ENCODE measurements at places on chromosomes 11 and 22. TPM values are rescaled to one million over a fixed set of nuclear protein-coding genes. Genes with fewer than 3 reads are reported as not detected.
A peak's percentile ranks its signal among the peaks of the same experiment; 100 is the strongest.

The C11orf42 gene
- polyA plus RNA-seq: not detected

The SUSD2 gene
- polyA plus RNA-seq: 1.1 TPM

The RBMXL2 gene
- not detected for polyA plus RNA-seq

The CXCR5 gene
- not detected for polyA plus RNA-seq

The IGLL1 gene
- polyA plus RNA-seq: not detected

The MMP3 gene
- polyA plus RNA-seq: 1.2 TPM

The ST14 gene
- not detected for polyA plus RNA-seq

- no peak for DNase-seq
Observed at GRCh38 chr11:134283461-134284230, 7.5 kb downstream of the GLB1L3 start.

GRCh38 chr11:47373876-47374719, 4.2 kb downstream of the SPI1 start:
- peak; percentile 26 for DNase-seq

DNA sequence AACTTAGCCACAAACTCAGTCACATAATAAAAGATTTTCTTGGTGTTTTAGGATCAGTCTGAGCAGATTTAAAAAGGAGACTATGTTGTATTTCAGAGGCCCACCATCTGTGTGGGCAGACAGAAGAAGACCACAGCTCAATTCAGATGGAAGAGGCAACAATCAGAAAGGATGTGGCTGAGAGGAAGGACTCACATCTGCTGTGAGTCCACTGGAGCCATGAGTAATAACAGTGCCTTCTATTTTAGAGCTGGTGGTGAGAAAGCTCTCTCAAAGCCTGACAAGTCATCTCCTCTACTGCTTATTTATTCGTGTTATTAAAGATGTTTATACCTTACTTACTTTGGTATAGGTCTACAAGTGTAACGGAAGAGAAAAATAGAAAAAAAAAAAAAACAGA, 357.2 kb downstream of the OPCML start:
- DNase-seq: no peak

GRCh38 chr22:16922076-16922475, 85.9 kb downstream of the GAB4 start:
- DNase-seq: no peak

DNA sequence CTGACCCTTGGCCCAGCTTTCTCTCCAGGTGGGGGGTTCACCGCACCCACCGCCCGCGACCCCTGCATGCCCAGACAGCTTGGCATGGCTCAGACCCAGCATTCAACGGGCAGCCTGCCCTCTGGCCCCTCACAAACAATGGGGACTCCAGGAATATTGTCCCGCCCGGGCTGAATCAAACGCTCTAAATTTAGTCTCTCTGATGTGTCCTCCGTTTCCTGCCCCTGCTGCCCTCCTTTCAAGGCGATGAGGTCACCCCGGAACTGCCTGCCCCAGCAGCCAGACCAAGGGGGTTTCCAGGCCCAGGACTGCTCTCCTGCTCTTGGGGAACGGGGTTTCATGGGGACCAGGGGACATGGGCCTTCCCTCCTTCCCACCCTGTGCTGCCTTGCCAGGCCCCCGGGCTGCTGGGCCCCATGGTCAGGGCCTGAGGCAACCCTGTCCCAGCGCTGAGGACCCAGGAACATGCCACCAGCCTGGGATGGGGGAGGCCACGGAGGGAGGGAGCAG, 10.1 kb upstream of the PDGFB start:
- no peak for DNase-seq

DNA sequence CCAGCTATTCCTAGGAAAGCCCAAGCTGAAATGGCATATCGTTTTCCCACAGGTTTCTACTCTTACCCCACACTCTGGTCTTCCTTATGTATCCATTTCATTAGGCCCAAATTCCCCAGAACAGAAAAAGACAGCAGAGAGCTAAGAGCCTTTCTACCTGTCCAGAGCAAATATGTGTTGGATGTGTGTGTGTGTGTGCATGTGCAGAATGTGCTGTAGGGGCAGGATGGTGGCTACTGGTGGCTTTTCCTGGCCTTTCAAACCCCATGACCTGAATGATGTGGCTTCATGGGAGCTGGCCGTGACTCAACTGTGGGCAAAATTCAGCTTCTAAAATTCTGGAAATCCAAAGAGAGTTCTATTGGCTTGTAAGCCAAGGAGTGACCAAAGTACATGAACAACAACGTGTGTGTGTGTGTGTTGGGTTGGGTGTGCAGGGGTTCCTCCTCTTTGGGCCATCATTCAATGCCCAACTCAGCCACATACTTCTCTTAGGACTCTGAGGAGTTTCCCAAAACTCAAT, 421.4 kb upstream of the CADM1 start:
- no peak for DNase-seq

GRCh38 chr22:47422736-47423135, 660.3 kb downstream of the TBC1D22A start:
- DNase-seq: no peak

DNA sequence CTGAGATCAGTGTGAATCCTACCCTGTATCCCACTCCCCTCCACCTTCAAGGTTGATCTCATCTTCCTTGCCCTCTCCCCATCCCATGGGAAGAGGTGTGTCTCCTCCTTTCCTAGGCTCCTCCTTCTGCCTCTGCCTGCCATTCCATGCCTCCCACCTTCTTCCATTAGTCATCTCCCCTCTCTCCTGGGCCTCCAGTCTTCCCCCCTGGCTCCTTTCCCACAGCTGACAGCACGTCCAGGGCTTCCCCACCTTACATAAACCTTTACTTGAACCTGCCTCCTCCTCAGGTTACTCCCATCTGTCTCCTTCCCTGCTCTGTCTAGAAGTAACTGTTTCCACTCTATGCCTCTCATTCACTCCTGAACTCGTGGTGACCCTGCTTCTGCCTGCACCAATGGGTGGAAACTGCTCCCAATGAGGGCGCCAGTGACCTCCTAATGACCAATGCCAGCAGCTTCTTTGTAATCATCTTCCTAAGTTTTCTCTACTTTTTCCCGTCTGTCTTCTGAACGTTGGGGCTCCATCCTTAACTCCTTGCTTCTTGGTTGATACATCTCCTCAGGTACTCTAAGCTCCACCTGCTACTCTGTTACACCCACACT, 266.9 kb upstream of the NARS2 start:
- no peak for DNase-seq

DNA sequence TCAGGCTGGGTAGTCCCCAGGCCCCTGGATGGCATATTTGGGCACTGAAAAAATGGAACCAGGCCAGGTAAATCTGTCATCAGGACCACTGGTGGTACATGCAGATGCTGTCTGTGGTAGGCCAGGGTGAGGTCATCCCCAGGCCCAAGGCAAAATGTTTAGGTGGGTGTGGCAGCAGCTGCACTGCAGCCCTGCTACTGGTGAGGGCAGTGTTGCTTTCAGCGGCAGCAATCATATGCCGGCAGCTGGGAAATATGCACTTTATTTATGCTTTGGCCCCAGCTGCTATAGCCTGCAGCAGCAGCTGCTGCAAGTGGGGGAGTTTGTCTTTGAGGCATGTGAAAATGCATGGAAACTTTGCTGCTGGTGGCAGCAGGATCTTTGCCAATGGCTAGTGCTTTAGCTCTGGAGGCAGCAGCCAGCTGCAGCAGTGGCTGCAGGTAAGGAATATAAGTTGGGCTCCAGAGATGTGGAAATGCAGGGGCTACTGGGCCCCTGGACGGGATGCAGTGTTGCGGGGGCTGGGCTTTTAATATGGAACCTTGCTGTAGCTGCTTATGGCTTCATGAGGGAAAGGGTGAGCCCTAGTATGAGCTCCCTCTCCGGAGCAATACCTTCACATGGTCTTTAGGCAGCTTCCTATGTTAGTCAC, 365.7 kb upstream of the CADM1 start:
- DNase-seq: peak; percentile 20

DNA sequence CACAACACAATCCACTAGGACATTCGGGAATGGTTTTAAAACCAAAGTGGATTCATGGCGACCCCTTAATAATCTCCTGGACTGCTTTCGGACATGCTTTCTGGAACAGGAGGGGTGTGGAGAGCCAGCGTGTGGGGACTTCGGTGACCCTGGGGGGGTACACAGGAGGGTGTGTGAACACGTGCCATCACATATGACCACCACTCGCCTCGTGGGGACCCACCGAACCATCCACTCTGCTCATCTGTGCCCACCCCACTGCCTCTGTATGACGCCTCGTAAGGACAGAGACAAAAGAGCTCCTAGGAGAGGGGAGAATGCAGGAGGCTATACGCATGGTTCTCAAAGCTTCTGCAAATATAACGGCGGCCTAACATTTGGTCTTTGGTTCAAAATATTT, 8.9 kb downstream of the LTO1 start:
- DNase-seq: no peak

DNA sequence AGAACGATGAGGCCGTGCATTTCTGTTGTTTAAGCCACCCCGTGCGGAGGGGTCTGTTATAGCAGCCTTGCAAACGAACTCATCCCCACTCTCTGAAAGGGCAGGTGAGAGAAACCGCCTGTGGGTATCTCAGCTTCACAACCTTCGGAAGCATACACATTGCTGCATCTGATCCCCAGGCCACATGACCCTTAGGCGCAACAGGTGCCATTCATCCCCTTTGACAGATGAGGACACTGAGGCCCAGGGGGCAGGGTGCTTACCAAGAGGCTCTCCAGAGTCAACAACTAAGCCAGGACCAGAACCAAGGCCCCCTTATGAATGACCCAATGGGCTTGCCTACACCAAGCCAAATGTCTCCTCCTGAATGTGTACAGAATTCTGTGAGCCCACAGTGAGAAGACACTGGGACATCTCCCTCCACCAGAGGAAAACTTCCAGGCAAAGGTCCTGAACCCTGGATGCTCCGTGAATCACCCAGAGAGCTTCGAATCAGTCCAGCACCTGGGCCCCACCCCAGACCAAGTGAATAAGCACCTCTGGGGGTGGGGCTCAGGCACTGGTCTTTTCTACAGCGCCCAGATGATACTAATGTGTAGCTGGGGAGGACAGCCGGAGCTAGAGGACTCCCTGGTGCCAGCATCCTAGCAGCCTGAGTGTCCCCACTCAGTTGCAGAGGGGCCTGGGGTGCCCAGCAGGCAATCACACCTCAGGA, 83.2 kb downstream of the BUD13 start:
- no peak for DNase-seq

DNA sequence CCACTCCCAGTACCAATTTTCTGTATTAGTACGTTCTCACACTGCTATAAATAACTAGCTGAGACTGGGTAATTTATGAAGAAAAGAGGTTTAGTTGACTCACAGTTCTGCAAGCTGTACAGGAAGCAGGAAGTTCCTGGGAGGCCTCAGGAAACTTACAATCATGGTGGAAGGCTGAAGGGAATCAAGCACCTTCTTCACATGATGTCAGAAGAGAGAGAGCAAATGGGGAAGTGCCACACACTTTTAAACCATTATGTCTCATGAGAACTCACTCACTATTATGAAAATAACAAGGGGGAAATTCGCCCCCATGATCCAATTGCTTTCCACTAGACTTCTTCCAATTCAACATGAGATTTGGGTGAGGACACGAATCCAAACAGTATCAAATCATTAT, 271.4 kb downstream of the ETS1 start:
- no peak for DNase-seq

- DNase-seq: no peak
Observed at GRCh38 chr11:197741-198235, 4.9 kb downstream of the SCGB1C1 start.

- no peak for DNase-seq
Observed at GRCh38 chr11:70503468-70504221, 105.3 kb downstream of the CTTN start.

DNA sequence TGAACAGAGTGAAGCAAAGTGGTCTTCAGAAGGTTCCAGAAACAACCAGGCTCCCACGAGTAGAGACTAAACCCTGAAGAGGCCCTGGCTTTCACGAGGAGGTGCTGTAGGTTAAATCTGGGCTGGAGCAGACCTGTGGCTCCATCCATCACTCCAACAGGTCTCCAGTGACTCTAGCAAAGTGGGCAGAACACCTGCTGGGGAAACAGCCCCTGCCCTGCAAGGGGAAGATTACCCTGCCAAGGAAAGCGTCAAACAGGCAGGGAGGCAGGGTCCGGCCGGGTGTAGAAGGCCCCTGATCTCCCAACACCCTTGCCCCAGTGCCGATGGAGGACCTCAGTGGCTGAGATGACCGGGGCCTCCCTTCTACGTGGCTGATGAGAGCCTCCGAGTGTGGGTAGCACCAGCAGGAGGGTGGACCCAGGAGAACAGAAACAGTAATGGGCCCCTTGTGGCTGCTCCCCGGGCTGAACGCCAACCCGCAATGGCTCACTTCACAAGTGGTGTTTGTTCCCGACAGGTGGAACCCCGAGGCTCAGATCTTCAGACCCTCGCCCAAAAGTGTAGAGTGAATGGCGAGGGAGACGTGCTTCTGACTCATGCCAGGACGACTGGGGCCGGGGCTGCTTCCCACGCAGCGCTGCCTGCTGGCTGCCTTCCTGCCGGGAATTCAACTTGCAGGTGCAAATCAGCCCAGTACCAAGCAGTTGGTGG, 112.0 kb downstream of the SHANK2 start:
- DNase-seq: no peak

DNA sequence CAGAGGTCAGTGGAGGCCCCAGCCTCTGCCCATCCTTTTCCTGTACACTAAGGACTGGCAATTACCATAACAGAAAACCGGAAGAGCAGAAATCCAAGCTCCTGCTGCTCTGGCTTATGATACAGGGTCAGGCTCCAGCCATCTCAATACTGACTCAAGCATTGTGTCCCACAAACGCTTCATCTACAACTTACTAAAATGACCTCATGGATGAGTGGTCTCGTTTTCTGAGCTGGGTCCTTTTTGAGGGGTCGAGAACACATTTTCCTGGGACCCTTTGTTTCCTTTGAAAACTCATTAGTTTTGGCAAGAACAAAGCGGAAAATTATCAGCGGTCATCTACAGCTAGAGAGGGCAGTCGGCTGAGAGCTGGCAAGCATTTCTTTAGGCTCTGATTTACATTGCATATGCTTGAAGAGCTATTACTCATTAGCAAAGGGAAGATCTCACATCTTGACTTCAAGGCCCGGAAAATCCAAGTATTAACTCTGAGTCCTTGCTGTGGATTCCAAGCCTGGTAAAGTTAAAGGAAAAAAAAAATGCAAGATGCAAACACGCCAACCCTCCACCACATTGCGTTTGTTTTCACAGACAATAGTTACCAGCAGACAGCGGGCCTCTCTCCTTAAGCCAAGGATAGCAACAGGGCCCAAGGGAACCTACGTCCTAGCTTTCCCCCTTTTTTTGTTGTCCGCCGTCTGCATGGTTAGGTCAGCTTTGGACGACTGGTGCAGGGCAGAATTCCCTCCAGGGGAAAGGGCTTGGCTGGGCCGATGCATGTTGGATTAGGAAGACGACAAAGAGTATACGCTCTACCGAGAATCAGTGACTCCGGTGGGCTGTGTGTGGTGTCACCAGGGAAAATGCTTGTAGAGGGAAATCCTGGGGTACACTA, 1.8 kb downstream of the TESMIN start:
- DNase-seq: no peak

- DNase-seq: no peak
Observed at GRCh38 chr22:25390297-25391240, 171.1 kb downstream of the CRYBB2 start.

DNA sequence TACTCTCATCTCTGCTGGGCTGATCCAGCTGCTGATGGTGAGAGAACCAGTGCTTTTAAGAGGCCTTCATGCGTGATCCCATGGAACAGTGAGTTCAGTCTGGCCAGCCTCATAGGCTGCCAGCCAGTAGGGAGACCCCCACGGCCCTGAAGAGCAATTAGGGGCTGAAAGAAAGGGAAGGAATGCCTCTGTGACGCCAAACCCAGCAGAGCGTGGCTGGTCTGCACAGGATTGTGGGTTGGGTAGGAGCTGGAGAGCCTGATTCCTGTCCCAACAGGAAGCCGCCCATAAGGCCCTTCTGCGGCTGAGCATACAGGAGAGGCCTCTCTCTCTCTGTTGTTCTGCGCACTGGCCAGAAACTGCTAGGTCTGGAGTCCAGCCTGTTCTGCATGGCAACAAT, 181.5 kb upstream of the E2F8 start:
- DNase-seq: no peak

GRCh38 chr11:116420030-116420429, 352.8 kb downstream of the BUD13 start:
- no peak for DNase-seq
